ENCODE measurements at places on chromosomes 2 and 18. TPM values are rescaled to one million over a fixed set of nuclear protein-coding genes. Genes with fewer than 3 reads are reported as not detected.

COL4A3 gene
- total RNA-seq = 0.72 TPM

GRCh38 chr18:13239171-13239956, 20.8 kb downstream of the LDLRAD4 start:
- DNase-seq = no peak

- DNase-seq = peak; percentile 38
Measured at GRCh38 chr18:50629148-50629631, 69.3 kb downstream of the MAPK4 start.

GRCh38 chr2:97701851-97702465, 11.4 kb upstream of the ZAP70 start:
- DNase-seq = no peak

- peak; percentile 65 for DNase-seq
Measured at GRCh38 chr2:152336119-152336853, 1.3 kb downstream of the FMNL2 start.

RGPD4 gene
- not detected for total RNA-seq

DNA sequence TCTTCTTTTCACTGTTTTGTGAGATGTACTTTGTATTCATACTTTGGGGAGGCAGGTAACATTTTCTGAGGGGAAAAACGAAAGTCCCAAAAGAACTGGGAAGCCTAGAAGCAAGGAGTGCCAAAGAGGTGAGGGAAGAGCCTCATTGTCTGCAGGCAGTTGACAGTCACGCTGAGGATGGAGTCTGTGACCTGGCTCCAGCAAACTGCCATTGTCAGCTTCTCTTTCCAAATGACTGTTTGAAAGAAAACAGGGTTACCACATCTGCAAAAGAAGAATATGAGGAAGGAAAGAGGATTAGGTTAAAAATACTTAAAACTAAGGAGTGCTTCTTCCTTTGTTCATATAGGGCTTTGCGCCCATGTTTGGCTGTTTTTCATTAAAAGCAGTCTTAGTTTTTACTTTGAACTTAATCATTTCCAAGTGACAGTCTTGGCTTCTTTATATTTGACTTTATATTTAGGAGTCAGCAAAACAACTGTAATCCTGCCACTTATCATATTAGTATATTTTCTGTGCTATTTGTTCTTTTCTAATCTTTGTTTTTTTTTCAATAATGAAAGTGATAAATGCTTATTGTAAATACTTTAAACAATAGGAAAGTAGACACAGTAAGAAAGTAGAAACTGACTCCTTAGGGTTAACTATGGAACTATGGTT, 35.0 kb downstream of the CERS6 start:
- DNase-seq = no peak

DNA sequence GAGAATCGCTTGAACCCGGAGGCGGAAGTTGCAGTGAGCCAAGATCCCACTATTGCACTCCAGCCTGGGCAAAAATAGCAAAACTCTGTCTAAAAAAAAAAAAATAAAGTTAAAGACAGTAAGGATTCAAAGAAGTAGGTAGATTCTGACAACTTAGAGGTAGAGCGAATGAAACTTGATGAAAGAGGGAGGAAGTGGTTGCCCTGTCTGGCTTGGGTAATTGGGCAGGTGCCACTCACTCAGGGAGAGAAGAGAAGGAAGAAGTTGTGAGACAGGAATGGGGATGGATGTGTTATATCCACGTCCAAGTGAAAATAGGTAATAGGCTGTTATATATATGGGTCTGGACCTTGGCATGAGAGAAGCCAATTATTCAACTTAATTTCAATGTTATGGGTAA, 26.3 kb downstream of the NDC80 start:
- DNase-seq = no peak

IMPA2 gene
- 72.4 TPM for total RNA-seq

NEURL3 gene
- 8.1 TPM for total RNA-seq

DNA sequence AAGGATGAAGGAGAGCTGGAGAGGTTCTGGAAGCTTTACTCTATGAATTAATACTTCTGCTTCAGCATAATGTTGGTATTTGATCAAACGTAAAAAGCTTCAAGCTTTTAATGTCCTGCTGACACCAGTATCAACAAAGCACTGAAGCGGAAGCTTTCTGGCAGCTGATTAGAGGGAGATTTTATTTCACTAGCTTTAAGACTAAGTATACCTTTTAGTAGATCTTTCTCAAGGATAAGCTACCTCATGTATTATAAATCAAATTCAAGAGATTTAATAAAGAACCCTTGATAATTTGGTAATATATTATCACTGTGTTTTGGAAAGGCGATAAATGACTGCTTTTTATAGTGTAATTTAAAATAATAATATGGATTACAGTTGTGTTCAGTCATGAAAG, 128.0 kb upstream of the CD302 start:
- no peak for DNase-seq

IGFBP5 gene
- total RNA-seq = 232 TPM

CD8A gene
- total RNA-seq = not detected

FIGLA gene
- not detected for total RNA-seq

GRCh38 chr2:196383799-196384198, 212.4 kb upstream of the STK17B start:
- DNase-seq = no peak

CHAC2 gene
- 2.1 TPM for total RNA-seq

WDR35 gene
- 4.6 TPM for total RNA-seq

- no peak for DNase-seq
Measured at GRCh38 chr2:177869912-177870311, 202.7 kb downstream of the PDE11A start.

MATN3 gene
- 3.5 TPM for total RNA-seq

- DNase-seq = peak; percentile 60
Measured at GRCh38 chr2:119028327-119029174, 86.6 kb downstream of the MARCO start.

- DNase-seq = no peak
Measured at GRCh38 chr2:187689372-187689771, 135.1 kb upstream of the TFPI start.

FEV gene
- not detected for total RNA-seq

DNA sequence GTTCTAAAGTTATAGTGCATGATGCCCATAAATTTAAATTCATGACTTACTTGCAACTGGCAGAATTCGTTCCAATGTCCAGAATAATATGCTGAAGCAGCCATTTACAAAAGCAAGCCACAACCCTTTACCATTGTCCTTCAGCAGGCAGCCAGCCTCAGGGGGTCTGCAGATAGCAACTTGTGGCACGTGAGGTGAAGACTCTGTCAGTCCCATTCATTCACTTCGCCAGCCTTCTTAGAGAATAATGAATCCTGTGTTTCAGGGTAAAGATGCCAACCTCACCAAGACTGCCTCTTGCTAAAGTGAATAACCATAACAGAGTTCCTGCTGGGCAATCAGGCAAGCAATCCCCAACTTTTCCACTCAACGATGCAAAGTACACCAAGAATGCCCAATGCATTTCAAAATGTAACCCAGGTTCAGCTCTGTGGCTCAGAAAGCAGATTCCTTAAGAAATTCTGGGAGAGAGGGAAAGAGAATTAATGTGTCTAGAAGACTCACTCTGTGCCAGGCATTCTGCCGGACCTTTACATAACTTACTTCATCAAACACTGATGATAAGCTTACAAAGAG, 315.4 kb downstream of the NCKAP5 start:
- no peak for DNase-seq

NXPH2 gene
- total RNA-seq = 1.2 TPM

- DNase-seq = no peak
Measured at GRCh38 chr2:65096948-65097347, 33.0 kb downstream of the RAB1A start.

DNA sequence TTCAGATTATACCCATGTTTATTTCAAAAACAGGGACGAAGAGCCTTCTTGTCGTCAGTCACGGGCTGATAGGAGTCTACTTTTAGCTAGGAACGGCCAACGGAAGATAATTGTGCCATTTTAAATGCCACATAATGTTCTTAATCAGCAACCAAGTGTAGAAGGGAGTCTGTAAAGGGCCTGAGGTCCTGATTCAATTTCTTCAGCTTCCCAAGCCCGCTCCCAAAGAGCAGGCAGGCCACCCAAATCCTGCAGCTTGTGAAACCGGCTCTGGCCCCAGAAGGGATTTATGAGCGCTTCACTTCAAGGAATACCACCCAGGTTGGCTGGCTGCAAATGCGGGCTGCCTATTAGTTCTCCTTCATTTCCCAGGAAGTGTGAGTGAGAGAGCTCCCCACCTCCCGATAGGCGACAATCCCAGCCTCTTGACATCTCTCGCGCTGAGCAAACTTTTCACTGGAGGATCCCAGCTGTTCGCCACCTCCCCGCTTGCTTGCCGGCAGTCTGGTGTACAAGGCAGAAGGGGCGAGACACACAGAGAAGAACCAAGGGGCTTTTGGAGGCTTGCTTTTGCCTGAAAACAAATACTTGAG, 272.9 kb downstream of the CDH20 start:
- DNase-seq = peak; percentile 44

GRCh38 chr2:216160786-216161185, 51.6 kb downstream of the XRCC5 start:
- no peak for DNase-seq

GRCh38 chr2:127235082-127235702, 15.1 kb upstream of the CYP27C1 start:
- no peak for DNase-seq

All from hepatocyte (in vitro differentiated cells).